Memory B cell (primary cell): ENCODE measurements at places on chromosomes 7 and 10.
A peak's percentile ranks its signal among the peaks of the same experiment; 100 is the strongest.

DNA sequence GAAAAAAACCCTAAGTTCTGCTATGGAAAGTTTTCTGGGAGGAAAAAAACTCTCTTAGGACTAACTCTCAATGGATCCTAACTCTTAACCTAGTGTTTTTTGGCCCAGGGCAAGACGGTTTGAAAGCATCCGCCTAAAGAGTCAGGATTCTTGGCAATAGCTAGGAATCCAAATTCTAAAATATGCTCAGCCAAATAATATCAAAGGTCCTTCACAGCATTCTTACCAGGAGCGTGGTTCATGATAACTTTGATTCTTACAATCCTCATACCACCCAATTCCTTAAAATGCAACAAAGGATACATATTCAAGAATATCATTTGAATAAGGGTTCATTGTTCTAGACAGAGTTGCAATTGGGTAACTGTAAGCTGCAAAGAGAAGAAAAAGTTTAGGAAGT is 21.3 kb downstream of the CPA1 start:
- no peak for DNase-seq

DNA sequence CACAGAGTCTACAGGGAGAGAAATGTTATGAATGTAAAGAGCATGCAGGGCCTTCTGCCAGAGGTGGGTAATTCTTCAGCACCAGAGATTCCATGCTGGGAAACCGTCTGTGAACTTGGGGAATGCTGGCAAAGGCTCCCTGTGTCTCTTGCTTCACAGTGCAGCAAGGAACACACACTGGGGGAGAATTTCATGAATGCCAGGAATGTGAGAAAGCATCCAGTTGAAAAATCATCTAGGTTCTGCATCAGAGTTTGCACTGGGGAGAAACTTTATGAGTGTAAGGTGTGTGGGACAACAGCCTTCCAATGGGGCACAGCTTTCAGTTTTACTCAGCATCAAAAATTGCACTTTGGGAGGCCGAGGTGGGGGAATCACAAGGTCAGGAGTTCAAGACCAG is 224.3 kb upstream of the IGFBP3 start:
- DNase-seq = no peak

DNA sequence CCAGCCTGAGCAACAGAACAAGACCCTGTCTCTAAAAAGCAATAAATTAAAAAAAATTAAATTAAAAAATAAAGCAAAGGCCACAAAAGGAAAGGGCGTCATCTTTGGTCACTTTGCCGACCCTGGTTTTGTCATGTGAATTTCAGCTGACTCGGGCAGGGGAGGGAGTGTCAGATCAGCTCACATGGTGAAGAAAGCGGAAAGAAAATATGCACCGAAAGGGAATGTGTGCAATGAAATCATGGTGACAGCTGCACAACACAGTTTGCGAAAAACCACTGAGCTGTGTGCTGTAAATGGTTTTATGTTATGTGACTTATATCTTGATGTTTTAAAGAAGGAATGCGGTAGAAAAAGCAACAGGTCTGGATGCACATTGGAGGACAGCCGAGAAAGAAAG is 39.8 kb downstream of the RCC1L start:
- no peak for DNase-seq

DNA sequence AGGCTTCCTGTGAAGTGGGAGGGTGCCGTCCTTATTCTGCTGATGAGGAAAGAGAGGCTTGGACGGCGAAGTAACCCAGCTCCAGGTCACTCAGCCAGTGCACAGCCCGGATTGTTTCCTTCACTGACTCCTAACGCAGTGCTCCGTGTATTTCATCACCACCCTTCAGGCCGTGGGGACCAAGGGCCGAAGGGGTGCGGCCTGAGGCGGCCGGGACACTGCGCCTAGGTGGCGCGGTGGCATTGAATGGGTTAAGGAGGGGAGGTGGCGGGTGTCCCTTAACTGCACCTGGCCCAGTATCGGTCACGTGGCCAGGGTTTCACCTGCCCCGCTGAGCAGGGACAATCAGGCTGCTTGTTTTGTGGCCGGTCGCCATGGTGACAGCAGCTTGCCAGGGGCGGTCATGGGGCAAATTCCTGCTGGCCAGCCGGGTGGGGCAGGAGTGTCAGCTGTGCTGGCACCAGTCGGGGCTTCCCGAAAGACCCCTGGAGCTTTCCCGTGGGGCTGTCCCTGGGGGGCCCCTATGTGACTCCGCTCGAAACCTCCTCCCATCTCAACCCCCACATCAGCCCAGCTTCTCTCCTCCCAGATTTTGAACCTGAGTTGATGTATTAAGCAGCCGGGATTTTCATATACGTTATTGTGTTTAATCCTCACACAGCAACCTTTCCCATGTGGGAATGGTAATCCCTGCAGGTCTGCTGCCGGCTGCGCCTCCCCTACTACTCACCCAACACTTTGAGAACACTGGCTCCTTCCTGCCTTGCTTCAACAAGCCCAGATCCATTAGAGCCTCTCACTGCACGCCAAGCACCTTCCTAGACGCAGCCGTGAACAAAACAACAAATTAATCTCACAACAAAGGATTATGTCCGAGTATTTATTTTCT is 4.4 kb upstream of the ABHD11 start:
- DNase-seq = peak; percentile 61

- no peak for DNase-seq
Measured at GRCh38 chr10:88297103-88297502, 286.0 kb downstream of the RNLS start.

DNA sequence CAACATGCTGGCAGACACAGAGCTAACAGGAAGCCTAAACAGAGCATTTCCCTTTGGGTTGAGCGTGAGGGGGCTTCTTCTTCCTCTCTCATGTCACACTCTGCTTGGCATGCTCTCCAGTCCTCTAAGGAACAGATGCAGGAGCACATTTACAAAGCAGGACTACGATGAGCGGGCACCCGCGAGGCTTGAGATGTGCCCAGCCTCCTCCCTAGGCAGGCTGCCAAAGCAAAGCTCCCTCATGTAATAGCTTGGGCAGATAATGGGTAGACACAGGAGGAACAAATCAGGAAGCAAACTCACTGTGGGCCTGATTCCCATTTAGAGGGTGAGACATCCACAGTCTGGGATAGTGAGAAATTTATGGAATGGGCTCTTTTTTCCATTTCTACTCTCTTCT is 519.1 kb downstream of the NRG3 start:
- no peak for DNase-seq

- no peak for DNase-seq
Measured at GRCh38 chr10:74748468-74749031, 77.8 kb upstream of the KAT6B start.

DNA sequence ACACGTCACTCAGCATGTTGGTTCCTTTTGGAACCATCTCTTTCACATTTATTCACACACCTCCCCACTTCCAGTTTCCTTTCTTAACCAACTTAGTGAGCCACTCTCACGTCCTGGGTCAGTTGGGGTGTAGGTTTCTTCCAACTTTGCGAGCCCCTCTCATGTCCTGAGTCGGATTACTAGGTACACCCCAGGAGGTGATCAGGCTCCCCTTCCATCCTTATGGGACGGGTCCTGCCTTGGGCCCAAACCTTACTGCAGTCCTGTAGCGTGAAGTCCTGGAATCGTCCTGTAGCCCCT is 7.7 kb downstream of the ERV3-1 start:
- DNase-seq = no peak

- no peak for DNase-seq
Measured at GRCh38 chr7:115085421-115085820, 163.5 kb downstream of the MDFIC start.

GRCh38 chr10:9670911-9671310 is 1346.8 kb upstream of the CELF2 start:
- DNase-seq = no peak

GRCh38 chr10:72253578-72253977 is 20.1 kb upstream of the DDIT4 start:
- no peak for DNase-seq

DNA sequence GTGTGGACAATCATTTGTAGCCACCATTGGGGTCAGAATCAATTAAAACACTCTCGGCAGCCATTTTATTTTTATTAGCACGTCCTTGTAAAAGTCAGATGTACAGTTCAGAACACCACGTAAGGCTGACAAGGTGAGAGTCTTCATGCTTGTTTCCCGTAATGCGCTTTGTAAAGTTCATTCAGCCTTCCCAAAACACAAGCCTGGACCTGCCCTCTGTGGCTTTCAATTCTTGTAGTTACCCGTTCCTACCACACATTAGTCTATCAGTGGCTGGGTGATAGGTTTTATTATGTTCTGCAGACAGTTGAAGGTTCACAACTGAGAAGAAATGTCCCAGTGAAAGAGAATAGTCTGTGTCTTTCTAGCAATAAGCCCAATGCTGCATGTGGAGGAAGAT is 35.4 kb downstream of the GAD2 start:
- no peak for DNase-seq

GRCh38 chr10:78953113-78953798 is 115.5 kb upstream of the ZMIZ1 start:
- no peak for DNase-seq

DNA sequence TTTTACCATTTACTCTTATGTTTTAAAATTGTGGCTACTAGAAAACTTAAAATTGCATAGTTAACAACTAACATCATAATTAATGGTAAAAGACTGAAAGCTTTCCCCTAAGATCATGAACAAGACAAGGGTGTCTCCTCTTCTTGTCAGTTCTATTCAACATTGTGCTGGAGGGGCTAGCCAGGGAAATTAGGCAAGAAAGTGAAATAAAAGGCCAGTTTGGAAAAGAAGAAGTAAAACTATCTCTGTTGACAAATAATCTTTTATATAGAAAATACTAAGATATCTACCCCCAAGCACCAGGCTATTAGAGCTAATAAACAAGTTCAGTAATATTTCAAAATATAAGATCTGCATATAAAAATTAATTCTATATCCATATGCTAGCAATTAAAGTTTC is 46.9 kb upstream of the MXI1 start:
- DNase-seq = no peak

GRCh38 chr7:78794101-78794500 is 659.4 kb downstream of the MAGI2 start:
- no peak for DNase-seq

- DNase-seq = no peak
Measured at GRCh38 chr7:27151931-27152815, at the start of gene HOXA3. TSS of gene HOXA3 (minus strand) at chr7:27152583. CDS start at chr7:27110640, 41,943 bp downstream.

- no peak for DNase-seq
Measured at GRCh38 chr7:146090023-146090645, 26.5 kb upstream of the CNTNAP2 start.

DNA sequence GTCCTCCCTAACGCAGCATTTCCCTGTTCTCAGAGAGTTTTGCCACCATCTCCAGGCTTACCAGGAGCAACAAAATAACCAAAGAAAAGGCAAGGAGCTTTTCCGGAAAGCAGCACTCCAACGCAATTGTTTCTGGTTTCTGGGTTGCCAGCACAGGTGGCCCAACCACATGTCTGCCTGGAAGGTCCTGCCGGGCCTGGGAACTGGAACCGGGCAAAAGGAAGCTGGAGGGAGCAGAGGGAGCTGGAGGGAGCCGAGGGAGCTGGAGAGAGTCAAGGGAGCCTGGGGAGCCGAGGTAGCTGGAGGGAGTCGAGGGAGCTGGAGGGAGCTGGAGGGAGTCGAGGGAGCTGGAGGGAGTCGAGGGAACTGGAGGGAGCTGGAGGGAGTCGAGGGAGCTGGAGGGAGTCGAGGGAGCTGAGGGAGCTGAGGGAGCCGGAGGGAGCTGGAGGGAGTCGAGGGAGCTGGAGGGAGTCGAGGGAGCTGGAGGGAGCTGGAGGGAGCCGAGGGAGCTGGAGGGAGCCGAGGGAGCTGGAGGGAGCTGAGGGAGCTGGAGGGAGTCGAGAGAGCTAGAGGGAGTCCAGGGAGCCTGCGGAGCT is 54.6 kb downstream of the STK32C start:
- no peak for DNase-seq

- DNase-seq = no peak
Measured at GRCh38 chr7:51344406-51345138, 28.0 kb upstream of the COBL start.

DNA sequence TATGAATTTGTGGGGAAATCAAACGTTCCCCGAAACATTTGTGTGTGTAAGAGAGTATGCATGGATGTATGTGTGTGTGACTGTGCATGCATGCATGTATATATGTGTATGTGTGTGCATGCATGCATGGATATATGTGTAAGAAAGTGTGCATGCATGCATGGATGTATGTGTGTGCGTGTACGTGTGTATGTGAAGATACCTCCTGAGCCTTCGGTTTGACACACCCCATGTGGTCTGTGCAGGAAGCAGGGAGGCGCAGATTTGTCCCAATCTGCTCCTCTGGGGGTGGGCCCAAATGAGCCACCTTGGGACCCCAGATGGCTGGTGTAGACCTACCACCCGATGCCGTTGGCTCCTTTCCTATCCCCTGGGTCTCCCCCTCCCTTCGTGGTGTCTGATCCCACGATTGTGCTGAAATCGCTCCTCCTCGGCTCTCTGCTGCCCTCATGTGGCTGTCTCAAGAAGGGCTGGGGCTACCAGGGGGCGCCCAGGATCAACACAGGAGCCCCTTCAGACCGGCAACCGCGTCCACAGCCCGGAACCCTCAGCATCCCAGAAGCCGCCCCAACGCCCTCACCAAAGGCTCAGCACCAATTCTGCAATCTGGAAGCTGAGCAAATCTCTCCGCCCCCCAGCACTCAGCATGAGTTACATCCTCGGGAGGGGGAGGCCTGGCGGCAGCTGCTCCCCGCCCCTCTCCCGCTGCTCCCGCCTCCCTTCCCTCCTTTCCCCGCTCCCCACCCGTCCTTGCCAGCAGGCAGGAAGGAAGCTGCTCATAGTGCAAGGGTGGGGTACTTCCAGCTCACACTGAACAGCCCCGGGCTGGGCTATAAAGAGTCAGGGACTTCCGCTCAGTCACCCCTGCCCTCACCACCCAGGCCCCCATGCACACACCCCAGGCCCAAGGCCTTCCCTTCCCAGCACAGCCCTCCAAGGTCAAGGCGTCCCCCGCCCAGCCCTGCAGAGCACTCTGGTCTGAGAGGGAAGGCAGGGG is 2.3 kb upstream of the NOS3 start:
- peak; percentile 73 for DNase-seq
